ENCODE measurements at places on chromosomes 12 and 14.

DNA sequence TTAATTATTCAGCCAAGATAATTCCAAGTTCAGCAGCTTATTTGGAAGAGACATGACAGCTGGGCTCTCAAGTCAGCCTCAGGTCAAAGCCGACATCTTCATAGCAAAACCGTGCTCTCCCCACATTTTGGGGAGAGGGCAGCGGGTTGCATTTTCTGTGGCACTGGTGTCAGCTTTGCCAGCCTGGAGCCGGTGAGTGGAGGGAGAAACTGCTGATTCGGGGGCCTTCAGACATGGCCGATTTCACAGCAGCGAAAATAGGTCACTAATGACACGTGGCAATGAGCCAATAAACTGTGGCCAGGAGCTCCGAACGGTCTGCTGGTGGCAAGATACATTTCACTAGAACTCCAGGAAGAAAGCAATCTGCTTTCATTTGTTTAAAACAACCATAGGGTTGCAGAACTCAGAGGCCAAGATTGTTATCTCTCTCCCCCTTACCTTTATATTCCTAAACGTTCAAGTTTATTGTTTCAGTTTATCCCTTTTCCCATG is 173.2 kb downstream of the CAND1 start:
- DNase-seq: no peak

GRCh38 chr12:116313194-116313927 is 35.9 kb upstream of the MED13L start:
- DNase-seq: no peak

DNA sequence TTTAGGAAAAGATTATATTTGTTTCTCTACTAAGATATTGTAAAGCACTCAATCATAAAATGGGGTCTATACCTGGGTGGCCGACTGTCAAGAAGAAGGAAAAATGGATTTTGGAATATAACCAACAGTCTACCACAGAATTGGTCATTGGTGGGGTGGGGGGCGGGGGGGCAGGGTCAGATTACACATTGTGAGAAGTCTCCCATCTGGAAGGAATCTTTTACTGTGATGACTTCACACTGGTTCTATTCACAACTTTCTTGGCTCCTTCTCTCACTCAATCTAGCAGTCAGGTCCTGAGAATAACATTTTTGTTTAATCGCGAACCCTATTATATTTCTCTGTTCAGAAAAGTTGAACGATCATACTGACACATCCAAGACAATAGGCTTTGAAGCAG is 8.7 kb upstream of the CLEC4E start:
- DNase-seq: no peak

DNA sequence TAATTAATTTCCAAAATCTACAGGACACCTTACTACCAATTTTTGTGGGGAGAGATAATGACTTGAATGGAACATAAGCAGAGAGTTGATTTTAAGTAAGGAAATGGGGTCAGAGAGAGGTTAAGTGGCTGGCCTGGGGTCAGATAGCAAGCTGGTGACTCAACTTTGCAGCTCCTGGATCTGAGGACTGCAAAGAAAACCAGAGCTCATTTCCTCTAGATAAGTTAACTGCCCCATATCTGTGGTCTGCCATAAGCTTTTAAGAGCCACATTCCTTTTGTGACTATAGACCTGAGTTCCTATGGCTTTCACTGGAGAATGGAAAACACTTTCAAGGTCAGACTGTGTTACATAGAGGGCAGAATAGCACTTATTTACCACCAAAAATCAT is 201.2 kb upstream of the PRICKLE1 start:
- no peak for DNase-seq

DNA sequence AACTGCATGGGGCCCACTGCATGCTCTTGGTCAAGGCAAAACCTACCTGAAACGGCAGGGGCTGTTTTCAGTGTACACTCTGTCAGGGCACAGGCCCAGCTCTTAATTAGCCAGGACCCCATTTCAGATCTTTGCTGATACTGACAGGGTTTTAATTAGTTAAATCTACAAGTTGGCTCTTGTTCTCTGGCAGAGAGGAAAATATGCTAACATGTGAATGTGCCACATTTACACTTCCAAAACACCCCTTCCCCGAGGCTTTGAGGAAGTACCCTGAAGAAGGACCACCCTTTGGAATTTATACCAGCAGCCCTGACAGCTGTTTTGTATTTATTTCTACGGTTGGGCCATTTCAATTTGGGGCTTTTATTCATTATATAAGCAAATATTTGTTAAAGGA is 66.3 kb downstream of the OTX2 start:
- no peak for DNase-seq

- DNase-seq: no peak
Measured at GRCh38 chr12:128026696-128027574, 240.0 kb upstream of the TMEM132C start.

GRCh38 chr12:130226771-130227170 is 64.5 kb downstream of the FZD10 start:
- DNase-seq: no peak

GRCh38 chr12:25811656-25812126 is 146.8 kb upstream of the RASSF8 start:
- no peak for DNase-seq

- no peak for DNase-seq
Measured at GRCh38 chr12:105671720-105672119, 341.2 kb downstream of the C12orf75 start.

- no peak for DNase-seq
Measured at GRCh38 chr14:102924632-102925588, 2.4 kb downstream of the AMN start.

DNA sequence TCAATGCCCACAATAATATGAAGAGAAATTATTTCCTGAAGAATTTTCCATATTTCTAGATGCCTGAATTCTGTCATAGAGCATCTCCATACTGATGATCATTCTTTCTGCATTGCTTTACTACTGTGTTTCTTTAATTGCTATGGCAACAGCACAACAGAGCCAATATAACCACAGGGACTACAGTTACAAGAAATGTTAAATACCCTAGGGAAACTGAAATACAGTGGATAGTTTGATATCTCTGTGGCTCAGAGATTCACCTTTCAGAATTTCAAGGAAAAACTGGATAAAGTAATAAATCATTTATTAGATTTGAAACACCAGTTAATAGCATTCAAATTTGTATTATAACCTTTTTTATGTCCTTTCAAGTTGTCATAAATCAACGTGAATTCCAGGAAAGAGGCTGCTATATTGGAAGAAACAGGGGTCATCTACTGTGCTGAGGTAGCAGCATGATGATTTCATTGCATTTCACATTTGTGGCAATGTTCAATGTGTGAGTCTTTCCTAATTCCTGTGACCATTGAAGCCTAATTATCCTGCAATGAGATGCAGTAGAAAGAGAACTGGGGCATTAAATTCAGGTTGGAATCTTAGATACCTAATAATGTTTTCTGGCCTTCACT is 267.1 kb downstream of the LRFN5 start:
- no peak for DNase-seq

- DNase-seq: no peak
Measured at GRCh38 chr14:68636597-68636996, 156.3 kb downstream of the ZFP36L1 start.

DNA sequence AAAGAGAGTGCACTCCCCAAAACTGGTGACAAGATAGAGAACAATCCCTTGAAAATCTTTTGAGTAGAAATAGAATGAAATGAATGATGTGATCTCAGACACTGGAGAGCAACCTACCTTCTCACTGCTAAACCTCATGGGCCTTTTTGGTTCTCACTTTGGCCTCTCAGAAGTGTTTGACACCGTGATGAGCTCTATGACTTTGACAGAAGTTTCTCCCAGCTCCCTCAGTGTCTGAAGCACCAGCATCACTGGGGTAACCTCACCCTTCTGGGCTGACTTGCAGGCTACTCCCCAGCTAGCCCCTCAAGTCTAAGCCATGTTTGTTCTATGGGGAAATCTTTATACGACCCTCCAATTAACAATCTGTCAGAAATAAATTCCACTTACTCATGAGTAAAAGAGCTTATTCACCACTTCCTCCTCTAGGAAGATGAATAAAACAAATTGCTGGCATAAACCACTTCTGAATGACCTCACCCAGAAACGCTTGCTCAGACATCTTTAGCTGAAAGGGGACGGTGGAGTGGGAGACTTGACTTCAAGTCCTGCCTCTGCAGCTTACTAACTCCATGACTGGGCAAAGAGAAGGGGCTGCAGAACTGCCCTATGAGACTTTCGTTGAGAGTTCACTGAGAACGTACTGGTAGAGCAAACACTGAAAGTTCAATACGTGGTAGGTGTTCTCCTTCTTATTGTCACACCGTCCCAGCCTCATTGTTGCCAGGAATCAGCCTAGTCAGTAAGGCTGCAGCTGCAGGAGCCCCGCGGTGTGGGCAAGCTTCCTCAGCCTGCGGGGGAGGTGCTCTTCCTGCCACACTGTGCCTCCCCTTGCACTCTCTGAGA is 46.5 kb downstream of the ST8SIA1 start:
- DNase-seq: peak; percentile 42

- DNase-seq: no peak
Measured at GRCh38 chr12:47899466-47899865, 5.3 kb downstream of the VDR start.

- no peak for DNase-seq
Measured at GRCh38 chr14:93725002-93725582, 63.2 kb downstream of the PRIMA1 start.

DNA sequence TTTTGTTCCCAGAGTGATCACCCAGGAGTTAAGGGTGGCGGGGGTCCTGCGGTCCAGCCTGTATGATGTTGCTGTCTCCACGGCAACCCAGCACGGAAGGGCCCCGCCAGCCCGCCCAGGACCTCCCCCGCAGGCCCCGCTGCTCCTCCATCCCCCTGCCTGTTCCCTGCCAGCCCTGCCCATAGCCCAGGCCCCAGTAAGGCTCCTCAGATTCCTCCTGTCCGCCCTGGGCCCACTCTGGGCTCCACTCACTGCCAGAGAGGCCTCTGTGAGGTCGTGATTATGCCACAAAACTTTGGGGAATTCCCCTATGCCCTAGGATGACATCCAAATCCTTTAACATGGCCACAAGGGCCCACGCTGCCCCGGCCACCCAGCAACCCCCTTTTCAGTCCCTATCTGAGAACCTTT is 20.8 kb downstream of the HSP90AA1 start:
- no peak for DNase-seq

DNA sequence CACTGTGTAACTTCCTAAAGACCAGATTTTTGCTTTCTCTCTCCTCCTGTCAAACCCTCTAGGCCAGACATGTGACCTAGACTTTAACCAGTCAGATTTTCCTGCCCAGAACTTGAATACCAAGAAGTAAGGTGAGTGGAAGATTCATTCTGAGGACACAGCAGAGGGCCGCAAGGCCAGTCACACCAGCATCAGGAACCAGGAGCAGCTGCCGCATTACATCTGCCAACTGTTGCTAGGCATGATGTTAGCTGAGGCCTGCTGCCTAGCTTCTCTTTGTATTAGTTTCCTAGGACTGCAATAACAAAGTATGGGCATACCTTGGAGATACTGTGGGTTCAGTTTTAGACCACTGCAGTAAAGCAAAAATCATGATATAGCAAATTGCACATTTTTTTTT is 101.9 kb upstream of the BMP4 start:
- DNase-seq: no peak

DNA sequence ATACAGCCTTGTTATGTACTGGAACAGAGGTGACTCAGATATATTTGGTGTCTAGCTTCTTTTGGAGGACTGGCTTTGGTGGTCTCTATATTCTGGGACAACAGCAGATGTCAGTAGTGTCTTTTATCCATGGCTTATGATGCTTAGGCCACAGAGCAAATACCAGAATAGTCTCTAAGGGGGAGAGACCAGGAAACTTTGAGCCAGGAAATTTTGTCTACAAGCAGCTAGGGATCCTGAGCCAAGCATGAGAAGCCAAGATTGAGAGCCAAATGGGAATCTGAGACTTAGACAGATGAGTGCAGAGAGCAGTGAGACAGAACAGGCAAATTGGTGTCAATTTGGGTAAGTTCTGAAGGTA is 28.4 kb upstream of the PTPRR start:
- no peak for DNase-seq

DNA sequence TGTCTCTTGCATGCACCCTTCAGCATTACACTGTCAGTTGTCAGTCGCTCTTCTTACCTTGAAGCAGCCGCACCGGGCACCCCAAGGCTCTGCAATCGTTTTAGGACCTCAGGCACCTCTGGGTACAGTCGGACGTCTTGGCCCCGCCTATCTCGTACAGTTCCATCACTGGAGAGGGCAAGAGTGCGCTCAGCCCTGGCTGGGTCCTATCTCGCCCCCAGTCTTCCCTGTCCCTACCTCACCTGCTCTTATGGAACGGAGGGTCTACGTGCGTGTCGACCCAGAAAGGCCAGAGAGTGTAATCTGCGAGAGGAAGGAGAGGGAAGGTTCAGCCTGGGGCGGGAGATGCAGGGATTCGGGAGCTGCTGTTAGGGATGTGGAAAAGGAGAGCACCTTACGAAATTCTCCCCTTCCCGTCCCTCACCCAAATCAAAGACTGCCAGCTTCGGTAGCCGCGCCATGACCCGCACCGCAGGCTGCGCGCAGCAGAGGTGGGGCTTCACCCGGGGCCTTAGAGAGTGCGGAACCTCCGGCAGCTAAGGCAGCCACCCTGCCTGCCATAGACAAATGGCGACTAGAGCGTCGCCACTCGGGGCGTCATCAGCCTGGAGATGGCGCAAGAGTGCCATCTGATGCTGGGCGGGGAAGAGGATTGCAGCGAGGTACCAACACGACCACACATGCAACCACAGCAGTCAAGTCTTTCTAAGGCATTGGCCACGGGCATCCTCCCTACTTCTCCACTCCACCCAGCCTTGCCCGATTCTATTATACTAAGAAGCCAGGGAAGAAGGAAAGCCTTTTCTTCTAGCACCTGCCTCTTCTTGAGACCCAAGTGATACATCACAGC is at the start of gene MDP1:
TSS of gene MDP1 (minus strand) at position 572 of the 850 bp plus-strand sequence. CDS start at position 461, 111 bp downstream.
- DNase-seq: peak; percentile 89

- no peak for DNase-seq
Measured at GRCh38 chr14:104317492-104317805, 179.1 kb downstream of the KIF26A start.

DNA sequence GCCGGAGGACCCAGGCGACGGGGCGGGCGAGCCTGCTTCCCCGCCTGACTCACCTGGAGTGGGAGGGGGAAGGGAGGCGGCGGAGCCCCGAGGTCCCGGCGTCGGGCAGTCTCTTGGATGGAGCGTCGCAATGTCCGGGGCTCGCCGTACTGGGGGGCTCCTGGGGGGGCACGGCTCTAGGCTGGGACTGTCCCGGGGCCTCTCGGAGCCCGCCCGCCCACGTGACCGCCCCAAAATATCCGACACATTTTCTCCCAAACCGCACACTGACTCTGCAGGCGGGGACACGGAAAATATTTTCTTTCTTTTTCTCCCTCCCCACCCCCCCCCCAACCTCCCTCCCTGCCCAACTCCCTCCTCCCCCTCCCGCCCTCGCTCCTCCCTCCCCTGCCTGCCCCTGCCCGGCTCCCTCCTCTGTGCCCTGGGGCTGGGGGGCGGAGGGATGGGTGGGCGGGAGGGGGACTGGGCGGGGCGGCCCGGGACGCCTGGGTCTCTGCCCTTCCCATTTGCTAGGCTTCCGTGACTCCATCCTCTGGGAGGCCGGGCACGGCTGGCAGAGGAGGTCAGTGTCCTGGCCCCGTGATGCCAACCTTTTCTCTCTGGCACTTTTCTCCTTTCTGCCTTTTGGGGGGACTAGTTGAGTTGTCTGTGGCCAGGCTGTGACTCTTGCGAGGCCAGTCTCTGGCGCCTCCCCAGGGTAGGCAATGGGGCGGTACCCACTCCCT is at the start of gene RARG:
TSS of gene RARG (minus strand) at position 289 of the 725 bp plus-strand sequence. CDS start 4,664 bp downstream, outside the sequence.
- peak; percentile 76 for DNase-seq

- no peak for DNase-seq
Measured at GRCh38 chr12:81146228-81147225, 68.6 kb downstream of the ACSS3 start.

- no peak for DNase-seq
Measured at GRCh38 chr12:92221656-92222315, 76.1 kb upstream of the BTG1 start.
